ENCODE measurements at places on chromosomes 4 and X.

DNA sequence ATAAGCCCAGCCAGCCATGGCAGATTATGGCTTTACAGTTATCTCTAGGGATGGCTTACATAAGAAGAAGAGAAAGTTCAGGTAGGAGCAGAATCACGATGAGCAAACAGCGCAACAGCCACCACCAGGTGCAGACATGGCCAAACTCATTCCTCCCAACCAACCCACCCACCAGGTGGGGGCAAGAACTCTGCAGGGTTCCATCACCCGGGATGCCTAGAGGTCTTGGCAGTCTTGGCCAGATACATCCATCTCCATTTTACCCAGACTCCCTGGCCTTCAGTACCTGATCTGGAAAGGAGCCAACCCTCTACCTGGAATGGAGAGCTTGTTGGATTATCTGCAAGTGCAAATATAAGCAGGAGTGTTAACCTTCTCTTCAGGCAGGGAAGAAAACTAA is 7.5 kb downstream of the TSC22D3 start:
- DNase-seq, result no peak

GRCh38 chrX:41475191-41475590 is 28.0 kb downstream of the NYX start:
- DNase-seq, result no peak

DNA sequence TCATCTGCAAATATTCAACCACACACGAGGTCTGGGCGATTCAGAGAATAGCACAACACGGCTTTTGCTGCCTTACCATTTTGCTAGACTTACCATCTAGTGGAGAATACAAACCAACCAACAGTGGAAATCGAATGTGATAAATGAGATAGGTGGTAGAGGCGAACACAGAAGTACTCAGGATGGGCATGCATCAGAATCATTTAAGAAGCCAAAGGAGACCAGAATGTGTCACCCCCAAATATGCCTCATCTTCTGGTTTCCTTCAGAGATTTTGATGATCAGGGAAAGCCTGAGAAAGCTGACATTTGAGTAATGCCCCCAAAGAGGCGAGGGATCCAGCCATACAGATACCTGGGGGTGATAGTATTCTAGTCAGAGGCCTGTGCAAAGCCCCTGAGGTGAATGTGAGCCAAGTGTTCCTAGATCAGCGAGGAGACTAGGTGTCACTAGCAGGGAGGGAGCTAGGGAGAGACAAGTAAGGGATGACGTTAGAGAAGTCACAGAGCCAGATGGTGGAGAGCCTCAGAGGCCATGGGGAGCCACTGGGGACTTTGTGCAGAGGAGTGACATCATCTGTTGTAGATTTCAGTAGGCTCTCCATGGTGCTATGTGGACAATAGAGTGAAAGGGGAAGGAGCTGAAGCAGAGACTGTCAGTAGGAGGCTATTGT is 1.7 kb downstream of the MTMR1 start:
- DNase-seq, result peak; percentile 38

- no peak for DNase-seq
These were observed 14.5 kb upstream of the DKK2 start for GRCh38 chr4:107050525-107051135.

GRCh38 chr4:132642016-132642817 is 506.9 kb upstream of the PCDH10 start:
- peak; percentile 28 for DNase-seq

GRCh38 chr4:13988353-13989305 is 361.1 kb upstream of the BOD1L1 start:
- DNase-seq, result no peak

DNA sequence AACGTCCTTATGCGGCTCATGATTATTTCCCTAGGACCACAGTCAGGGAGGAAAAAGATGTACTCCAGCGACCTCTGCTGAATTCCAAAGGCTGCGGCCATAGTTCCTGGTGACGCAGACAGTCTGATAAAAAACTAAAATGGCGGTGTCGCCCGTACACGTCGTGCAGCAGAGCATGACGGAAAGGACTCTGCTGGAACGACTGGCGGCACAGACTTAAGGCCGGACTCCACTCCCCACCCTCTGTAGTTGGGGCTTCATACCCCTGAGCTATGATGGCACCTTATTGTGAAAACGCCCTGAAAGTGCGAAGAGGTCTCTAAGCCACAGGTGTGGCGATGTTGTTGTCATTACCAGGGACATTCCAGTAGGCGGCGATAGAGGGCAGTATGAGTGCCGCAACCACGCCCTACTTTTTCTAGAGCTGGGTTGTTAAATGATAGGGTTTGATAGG is 90.0 kb upstream of the EDA2R start:
- peak; percentile 66 for DNase-seq

GRCh38 chr4:38174801-38175200 is 214.6 kb downstream of the PTTG2 start:
- no peak for DNase-seq

- DNase-seq, result no peak
These were observed 56.8 kb upstream of the DCTD start for GRCh38 chr4:182973941-182974340.

- no peak for DNase-seq
These were observed 133.9 kb downstream of the HMX1 start for GRCh38 chr4:8737601-8738279.

- DNase-seq, result peak; percentile 43
These were observed 63.4 kb downstream of the DCUN1D4 start for GRCh38 chr4:51906167-51906958.

GRCh38 chrX:151596282-151596681 is 32.8 kb downstream of the PASD1 start:
- no peak for DNase-seq

GRCh38 chr4:41613386-41613785 is 75.4 kb downstream of the LIMCH1 start:
- no peak for DNase-seq

GRCh38 chrX:81208916-81209315 is 7.0 kb downstream of the SH3BGRL start:
- no peak for DNase-seq
